PC-9 (cell line): ENCODE measurements at places on chromosomes 5 and 9. TPM values are rescaled to one million over a fixed set of nuclear protein-coding genes. Genes with fewer than 3 reads are reported as not detected.

DNA sequence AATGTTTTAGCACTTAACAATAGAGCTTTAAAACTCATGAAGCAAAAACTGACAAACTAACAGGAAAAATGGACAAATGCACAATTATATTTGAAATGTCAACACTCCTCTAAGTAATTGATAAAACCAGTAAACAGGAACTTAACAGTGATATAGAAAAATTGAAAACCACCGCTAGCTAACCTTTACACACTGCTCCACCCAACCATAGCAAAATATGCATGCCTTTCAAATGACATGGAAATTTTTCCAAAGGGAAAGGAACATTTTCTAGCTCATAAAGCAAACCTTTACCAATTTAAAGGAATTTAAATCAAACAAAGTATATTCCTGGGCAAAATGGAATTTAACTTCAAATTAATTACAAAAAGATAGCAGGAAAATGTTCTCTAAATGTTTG lies 109.2 kb downstream of the ADAMTS19 start:
- DNase-seq, result no peak

GRCh38 chr9:88733651-88734421 lies 198.9 kb downstream of the NXNL2 start:
- DNase-seq, result no peak

Gene PDZD2
- not detected in 2 replicates for total RNA-seq

GRCh38 chr9:137085920-137086530 lies 760 bp upstream of the MAN1B1 start:
- peak; percentile 40 for DNase-seq

DNA sequence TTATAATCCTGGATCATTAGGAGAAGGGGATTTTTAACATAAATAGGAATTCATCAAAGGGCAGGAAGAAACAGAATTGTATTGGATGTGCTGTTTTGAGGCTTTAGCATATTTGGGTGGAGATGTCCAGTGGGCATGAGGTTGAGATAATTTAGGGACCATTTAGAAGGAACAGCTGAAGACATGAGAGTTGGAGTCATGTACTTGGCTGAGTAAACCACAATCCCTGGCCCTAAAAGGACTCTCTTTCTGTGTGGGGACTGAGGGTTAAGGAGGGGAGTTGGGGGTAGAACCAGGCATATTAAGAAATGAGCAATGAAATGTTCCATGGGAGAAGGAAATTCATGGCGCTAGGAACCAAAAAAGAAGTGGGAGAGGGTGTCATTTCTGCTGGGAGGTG lies 61.5 kb downstream of the DCP2 start:
- no peak for DNase-seq

DNA sequence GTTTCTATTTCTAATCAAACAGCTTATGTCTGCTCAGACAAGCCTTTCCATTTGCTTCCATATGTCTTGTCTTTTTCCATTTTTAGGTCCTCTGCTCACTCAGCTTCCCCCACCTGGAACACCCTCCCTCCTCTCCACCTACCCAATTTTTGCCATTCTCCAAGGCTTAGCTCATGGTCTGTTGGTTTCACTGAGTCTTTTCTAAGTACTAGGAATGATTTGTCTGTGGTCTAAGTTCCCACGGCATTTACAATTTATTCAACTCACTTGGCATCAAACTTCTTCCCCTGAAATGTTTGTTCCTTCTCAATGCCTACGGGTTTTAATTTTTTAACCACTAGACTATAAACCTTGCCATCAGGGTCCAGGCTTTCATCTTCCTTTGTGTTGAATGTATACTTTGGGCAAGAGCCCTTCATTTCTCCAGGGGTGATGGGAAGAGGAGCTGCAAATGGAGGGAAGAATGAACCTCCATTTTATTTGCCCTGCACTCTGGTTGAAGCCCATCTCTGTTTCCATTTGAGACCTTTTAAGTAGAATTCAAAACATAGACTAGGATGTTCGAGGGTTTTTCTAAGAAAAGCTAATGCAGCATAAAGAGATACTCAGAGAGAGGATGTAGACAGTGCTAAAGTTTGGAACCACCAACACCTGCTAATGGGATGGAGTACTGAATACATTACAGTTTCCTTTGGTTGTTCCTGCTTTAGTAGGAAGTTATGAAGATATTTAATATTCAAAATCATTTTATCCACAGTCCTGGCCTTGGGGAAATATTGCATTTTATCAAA lies 104.0 kb downstream of the PTTG1 start:
- DNase-seq, result no peak

DNA sequence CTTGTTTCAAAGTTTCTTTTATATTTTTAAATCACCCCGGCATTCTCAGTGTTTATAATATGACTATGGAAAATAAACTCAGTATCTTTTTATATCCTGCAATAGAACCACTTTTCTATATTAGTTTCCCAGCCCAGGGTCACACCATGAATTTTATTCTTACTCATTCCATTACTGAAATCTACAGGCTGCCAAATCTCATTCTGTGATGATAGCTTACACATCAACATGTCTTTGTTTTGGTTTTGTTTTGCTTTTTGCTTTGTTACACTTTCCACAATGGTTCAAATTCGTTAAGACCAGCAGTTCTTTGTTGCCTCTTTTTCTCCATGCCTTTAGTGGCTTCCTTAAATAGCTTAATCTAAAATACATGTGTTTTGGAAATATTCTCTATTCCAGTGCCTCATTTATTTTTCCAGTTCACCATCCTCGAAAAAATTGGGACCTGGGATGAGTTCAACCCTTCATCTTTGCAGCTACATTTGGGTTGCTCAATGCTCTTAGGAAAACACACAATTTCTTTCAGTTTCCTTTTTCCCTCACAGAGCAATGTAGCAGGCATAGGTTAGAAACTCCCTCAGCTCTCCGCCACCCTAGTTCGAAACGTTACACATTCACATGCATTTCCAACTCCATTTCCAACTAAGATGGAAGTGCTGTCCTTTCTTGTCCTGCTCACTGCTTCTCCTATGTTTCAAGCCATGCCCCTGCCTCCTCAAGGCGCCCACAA lies 1146.3 kb downstream of the MAT2B start:
- no peak for DNase-seq

Gene ADAMTS19
- not detected in 2 replicates for total RNA-seq

DNA sequence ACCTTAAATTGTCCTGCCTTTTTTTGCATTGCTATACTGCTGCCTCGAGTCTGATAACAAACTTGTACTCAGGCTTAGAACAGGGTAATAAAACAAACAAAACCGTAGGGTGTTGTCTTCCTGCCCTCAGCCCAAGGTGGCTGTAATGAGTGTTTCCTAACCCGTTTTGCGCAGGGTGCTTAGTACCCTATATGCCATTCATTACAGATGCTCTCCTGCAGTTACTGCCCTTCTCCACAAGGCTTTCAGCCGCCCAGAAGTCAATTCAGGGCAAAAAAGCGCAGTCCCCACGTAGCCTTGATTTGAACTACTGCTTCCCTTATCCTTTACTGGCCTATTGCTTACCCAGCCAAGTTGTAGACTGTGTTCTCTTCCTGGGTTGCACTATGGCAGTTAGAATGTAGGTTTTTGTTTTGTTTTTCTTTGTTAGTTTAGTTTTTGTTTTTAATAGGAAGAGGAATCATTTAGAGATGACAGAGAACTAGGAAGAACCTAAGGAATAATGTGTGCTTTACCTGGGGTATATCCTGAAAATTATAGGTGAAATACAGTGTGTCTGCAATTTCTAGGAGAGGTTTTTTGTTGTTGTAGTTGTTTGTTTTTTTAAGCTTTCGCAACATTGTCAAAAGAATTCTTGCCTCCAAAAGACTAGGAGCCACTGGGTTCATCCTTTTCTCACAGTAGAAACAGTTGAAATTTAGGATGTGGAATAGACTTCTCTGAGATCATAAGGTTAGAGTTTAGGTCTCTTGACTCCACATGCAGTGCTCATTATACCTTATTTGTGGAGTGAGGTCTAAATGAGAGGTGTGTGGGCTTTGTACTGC lies 1.3 kb downstream of the HMGXB3 start:
- DNase-seq, result peak; percentile 47

Gene SLC27A6
- not detected in 2 replicates for total RNA-seq

Gene DND1
- total RNA-seq, result 1.2 and 2.0 TPM in 2 replicates

Gene RNF180
- total RNA-seq, result not detected in 2 replicates

Gene FOCAD
- 12.4 and 17.1 TPM in 2 replicates for total RNA-seq

- no peak for DNase-seq
Observed at GRCh38 chr9:89293014-89293413, 18.0 kb upstream of the CKS2 start.

Gene DENND1A
- total RNA-seq, result 26.8 and 37.7 TPM in 2 replicates

GRCh38 chr5:113663879-113664541 lies 150.5 kb downstream of the YTHDC2 start:
- no peak for DNase-seq

DNA sequence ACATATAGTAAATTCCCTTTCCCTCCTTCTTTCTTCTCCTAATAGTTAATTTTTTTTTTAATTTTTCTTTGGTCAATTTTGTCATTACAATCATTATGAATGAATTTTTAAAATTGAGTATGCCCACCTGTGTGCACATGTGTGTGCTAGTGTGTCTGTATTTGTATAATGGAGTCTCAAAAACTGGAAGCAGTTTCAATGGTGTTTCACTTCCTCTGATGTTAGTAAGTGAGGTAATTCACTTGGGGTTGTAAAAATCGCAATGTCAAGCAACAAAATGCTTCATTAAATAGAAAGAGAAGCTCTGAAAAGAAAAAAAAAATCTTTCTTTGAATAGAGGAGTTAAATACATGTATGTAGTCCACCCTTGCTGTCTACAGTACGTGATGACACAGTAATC lies 1467.6 kb upstream of the NUDT12 start:
- no peak for DNase-seq

- DNase-seq, result no peak
Observed at GRCh38 chr5:103345461-103345860, 86.9 kb downstream of the MACIR start.

DNA sequence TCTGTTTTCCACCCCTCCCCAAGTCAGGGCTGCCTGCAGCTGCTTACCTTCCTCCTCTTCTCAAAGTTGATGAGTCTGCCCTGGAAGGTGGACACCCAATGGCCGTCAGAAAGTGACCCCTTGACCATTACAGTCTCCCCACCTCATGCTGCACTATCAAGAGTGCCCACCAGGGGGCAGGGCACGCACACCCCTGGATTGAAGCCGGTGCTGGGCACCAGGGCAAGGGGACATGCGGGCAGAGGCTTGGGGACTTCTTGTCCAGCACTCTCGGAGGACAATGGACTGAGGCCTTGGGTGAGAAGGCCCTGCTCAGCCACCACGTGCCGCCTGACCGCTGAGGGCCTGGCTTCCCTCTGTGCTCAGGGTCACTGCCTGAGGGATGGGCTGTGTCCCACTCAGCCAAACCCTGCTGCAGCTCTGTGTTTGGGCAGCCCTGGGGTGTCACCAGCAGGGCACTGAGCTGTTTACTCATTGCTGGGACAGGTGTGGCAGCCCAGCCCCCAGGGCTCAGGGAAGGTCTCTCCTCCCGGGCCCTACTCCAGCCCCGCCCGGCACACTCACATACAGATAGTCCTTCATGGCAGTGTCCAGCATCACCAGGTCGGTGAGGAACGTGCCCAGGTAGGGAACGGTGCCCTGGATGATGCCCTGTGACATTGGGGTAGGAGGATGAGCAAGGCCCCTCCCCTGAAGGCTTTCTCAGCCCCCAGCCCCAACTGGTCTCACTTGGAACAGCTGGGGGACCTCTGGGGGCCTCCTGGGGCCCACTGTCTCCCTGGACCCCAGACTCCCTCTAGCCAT lies 17.7 kb downstream of the RALGDS start:
- DNase-seq, result peak; percentile 87

Gene SHC3
- 12.9 and 15.9 TPM in 2 replicates for total RNA-seq

GRCh38 chr9:16345902-16346301 lies 524.6 kb downstream of the BNC2 start:
- DNase-seq, result no peak

Gene TAF11L3
- total RNA-seq, result not detected in 2 replicates

DNA sequence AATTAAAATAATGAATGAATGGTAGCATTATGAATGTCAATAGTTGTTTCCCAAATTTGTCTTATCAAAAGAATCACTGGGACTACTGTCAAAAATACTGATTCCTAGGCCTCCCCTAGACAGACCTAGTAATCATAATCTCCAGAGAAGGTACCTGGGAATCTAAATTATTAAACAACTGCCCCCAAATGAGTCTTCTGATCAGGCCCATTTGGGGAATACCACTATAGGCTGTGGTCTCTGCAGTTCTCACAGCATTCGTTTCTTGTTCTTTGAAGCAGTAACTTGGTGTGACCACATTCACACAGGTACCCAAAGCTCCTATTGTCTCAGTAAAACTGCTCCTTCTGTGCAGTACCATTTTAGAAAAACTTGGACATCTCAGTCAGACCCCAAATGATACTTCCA lies 230.9 kb downstream of the PIK3R1 start:
- DNase-seq, result no peak

Gene PELO
- total RNA-seq, result 19.8 and 21.5 TPM in 2 replicates

DNA sequence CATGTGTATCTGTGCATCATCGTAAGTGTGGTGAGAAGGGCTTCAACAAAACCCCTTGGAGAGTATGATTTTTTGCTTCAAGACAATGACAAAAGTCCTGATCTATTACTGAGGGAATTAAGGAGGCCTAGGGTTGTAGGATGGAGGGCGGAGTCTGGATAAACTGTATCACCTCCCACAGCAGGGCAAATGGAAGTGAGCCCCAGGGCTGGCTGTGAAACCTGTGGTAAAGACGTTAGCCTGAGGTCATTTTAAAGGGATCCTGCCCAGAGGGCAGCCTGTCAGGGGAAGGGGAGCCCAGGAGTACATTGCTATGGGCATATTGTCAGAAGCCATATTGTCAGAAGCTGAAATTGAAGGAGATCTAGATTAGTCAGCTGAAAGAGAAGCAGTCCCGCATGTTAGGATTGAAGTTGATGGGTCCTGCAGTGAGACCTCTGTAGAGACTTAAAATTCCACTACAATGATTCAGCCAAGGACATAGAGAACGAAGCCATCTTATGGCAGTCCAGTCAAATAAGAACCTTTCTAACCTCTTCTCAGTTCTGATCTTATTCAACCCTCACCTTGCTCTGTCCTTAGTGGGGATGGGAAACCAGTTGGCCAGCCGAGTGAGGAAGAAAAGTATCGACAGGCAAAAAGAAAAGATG lies 26.9 kb downstream of the ADGRV1 start:
- no peak for DNase-seq

Gene DDX4
- not detected in 2 replicates for total RNA-seq

DNA sequence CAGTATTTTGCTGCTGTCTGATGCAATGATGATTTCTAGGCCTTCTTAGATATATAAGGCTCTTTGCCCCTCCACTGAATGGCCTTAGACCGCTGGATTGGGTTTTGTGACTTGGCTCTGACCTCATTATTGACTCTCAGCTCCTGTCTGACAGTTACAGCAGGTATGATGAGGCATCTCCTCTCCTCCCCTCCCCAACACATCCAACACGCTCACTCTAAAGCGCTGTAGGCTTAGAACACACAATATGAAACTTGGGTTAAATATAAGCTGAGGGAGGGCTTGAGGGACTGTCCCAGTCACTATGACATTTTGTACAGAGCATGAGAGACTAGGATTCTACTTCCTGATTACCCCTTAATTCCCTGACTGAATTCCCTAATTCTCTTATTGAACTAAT lies 18.8 kb upstream of the CER1 start:
- no peak for DNase-seq

GRCh38 chr5:171706736-171707441 lies 78.7 kb upstream of the SMIM23 start:
- DNase-seq, result no peak

Gene NDFIP1
- total RNA-seq, result 40.7 and 40.9 TPM in 2 replicates
